ENCODE measurements at places on chromosomes 7 and 10. TPM values are rescaled to one million over a fixed set of nuclear protein-coding genes. Genes with fewer than 3 reads are reported as not detected.

GIMAP6 gene
- total RNA-seq = 262 TPM

HABP2 gene
- 0.19 TPM for total RNA-seq

FASTK gene
- 69.6 TPM for total RNA-seq

VSTM4 gene
- total RNA-seq = 1.0 TPM

FBH1 gene
- 145 TPM for total RNA-seq

DNA sequence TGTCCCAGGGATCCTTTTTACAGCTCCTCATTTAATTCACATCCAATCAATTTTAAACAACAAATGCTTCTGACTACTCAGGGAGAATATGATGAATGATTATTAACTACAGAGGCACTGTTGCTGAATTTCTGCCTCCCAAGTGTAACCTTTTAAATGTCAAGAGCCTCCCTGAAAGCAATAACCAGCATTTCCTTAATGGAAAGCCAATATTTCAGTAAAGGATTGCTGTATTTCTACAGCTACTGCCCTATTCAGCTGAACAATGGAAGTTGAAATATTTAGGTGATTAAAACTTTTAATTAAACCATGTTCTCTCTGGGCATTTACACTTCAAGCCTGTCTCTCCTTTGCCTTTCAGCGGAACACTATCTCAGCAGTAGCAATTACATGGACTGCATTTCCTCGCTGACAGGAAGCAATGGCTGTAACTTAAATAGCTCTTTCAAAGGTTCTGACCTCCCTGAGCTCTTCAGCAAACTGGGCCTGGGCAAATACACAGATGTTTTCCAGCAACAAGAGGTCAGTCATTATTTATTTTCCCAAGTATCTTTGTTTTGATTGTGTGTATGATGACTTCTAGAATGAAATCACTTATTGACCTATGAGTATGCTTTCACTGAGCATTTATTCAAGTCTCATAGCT lies 304.7 kb downstream of the BICC1 start:
- no peak for DNase-seq

DNA sequence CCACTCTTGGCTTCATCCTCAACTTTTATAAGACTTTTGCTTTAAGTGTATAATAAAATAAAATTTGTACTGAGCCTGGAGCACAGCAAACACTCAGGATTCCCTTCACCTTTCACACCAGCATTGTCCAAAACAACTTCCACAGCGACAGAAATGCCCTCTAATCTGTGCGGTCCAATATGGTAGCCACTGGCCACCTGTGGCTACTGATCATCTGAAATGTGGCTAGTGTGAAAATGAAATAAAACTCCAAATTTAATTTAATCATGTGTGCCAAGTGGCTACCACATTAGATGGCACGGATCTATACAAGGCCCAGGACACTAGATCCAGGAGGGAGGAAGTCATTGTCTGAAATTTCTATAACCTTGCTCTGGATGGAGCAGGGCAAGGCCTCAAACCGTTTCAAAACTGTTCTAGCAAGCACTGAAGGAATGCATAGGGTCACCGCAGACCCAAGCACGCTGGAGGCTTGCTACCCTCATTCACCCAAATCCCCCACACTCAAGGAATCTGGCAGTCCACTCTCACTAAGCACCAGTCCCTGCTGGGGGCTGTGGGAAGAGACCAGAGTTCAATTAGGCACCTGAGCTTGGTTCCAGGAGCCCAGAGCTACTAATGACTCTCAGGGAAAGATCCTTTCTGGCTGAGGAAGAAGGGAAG lies 6.3 kb upstream of the MYO1G start:
- DNase-seq = no peak

DNA sequence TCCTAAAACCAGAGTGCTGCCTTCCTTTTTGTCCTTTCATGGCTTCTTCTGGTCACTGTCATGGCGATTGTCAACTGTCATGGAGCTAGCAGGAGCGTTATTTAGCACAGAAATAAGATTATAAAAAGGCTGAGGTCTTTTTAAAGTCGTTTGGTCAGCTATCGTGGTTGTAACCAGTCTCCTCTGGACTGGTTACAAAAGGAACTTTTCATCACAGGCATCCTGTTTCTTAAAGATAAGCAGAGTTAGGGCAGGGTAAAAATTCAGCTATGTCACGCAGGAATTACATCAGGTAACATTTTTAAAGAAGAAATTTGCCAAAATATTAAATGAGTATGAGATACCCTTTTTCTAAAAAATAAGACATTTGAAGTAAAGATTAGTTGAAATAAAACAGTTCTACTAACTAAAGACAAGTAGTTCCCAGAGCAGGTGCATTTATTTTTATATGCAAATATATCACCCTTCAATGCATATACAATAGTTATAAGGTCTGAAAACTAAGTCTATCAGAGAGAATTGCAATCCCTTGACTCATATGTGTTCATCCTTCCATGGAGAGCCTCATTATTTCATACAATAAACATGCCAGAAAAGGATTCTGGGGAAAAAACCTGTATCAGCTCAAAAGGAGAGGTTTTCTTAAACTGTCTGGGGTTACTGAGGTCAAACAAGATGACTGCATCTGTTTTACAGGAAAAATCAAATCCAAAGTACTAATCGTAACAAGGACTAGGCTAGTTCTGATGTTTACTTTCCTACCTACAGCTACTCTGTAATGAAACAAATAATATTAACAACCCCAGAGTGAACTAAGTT lies 20.9 kb downstream of the FAM24A start:
- DNase-seq = no peak

GRCh38 chr7:903921-904755 lies 27.8 kb downstream of the GET4 start:
- no peak for DNase-seq

DNA sequence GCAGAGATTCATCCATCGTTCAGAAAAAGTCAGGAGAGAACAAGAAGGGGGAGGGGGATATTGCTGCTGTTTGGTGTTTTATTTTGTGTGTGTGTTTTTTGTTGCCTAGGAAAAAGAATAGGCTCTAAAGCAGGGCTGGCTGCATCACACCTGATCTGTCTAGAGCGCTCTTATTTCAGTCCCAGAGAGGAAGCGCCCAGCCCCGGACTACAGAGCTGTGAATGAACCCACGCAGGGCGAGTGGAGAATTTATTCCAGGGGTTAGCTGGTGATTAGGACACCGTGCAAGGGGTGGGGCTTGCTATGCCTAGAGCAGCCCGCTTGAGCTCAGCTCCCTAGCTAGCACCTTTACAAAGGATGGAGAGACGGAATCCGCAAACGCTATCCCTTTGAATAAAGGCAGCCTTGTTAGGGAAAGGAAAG lies 621 bp upstream of the FAM13C start:
- peak; percentile 25 for DNase-seq

DNA sequence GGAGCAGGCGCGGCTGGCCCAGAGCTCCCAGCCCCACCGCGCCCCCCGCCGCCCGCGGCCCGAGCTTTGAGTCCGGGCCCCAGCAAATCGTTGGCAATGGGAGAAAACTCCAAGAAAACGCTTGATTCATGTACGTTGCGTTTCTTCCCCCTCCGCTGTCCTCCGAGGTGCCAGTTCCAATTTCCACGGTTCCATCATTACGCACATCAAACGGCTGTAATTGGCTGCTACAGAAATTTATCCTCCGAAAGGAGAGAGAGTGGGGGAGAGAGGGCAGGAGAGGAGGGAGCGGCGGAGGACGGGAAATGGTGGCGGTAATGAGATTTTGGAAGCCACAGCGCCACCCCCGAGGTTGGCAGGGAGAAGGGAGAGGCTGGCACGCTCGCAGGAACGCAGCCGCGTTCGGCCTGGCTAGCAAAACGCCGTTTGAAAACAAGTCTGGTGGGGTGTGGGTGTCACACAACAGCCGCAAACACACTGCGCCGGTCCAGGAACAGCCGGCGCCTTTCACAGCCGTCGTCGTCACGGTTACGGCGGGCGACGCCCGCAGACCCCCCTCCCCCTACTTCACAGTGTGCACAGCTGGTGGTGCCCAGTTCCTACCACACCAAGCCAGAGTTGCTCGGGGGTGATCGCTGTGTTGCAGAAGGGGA lies 57.5 kb downstream of the UNCX start:
- DNase-seq = peak; percentile 14

GRCh38 chr7:2517026-2517425 lies 2.5 kb upstream of the LFNG start:
- no peak for DNase-seq

DNA sequence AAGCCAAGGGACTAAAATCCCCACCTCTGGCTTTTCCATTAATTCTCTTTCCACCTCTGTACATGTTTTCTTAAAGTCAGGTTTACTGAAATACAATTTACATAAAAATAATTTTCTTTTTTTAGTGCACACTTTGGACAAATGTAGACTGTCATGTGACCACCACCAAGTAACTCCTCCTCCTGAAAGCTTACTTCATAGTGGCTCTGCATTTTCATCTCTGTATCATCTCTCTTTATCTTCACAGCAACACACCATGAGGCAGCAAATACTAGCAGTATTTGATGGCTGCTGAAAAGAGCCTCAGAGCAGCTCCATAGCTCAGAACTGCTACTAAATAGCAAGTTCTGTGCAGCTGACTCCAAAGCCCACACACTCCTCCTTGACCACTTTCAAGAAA lies 17.3 kb downstream of the WDFY4 start:
- no peak for DNase-seq

GRCh38 chr10:15367296-15368085 lies 3.6 kb downstream of the FAM171A1 start:
- DNase-seq = no peak

- DNase-seq = no peak
Observed at GRCh38 chr10:78247266-78247665, 213.6 kb downstream of the RPS24 start.

- DNase-seq = no peak
Observed at GRCh38 chr7:45052011-45052410, 36.8 kb downstream of the NACAD start.

DNA sequence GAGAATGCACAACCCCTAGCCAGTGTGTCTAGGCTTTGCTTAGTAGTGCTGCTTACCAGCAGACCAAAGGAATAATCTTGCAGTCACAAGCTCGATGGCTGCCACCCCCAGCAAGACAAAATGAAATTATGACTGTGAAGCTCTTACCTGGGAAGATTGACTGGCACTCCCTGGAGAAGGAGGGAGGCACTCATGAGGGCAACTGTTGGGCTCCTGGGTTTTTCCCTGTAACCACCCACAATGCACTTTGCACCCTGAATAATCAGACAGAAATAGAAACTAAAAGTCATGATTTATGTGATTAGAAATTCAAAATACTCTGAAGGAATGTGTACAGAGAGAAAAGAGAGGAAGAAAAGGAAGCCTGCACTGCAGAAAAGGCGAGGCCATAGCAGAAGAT lies 144.3 kb upstream of the DGKB start:
- no peak for DNase-seq

GRCh38 chr7:90485734-90486316 lies 16.4 kb downstream of the PTTG1IP2 start:
- no peak for DNase-seq

DNA sequence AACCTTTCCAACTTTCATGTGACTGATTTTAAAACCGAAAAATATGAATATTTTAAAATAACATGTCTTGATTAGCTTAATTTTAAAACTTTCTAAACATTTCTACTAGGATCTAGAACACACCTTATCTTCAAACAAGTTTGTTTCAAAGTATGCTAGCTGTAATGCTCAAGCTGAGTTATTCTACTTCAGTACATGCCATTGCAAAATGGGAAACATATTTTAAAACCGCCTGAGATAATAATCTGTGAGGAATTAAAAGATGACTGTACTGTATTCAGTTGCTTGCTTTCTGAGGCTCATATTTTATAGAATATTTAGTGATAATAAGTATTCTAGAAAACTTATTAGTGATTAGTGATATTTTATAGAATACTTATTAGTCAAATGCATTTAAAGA lies 99.6 kb downstream of the LMBR1 start:
- DNase-seq = no peak

DNA sequence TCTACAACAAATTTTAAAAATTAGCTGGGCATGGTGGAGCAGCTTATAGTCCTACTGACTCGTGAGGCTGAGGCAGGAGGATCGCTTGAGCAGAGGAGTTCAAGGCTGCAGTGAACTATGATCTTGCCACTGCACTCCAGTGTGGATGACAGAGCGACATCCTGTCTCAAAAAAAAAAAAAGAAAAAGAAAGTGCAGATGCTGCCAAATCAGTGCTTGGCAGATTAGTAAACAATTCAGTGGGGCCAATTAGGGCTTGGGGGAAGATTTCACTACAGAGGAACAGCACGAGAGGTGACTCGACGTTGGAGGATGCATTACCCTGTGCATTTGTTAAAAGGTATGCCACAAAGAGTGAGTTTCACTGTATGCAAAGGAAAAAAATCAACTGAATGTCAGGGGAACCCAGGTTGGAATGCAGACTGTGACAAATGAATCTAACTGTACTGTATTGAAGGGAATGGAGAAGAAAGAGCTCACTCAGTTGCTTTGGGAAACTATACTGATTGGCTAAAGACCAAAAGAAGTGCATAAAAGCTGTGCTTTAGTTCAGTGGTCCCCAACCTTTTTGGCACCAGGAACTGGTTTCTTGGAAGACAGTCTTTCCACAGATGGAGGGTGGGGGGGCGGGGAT lies 31.6 kb downstream of the GARIN1A start:
- no peak for DNase-seq

GRCh38 chr7:68730194-68730593 lies 868.1 kb upstream of the AUTS2 start:
- no peak for DNase-seq

GRCh38 chr10:14838582-14839304 lies 637 bp downstream of the HSPA14 start:
- peak; percentile 41 for DNase-seq

DNA sequence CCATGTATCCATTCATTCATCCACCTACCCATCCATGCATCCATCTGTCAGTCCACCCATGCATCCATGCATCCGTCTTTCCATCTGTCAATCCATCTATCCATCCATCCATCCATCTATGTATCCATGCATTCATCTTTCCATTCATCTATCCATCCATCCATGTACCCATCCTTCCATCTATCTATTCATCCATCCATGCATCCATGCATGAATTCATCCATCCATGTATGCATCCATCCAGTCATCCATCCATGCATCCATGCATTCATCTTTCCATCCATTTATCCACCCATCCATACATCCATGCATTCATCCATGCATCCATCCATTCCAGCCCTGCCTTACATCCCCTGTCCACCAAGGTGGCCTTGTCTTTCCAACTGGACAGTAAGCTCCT lies 45.7 kb downstream of the SORCS3 start:
- DNase-seq = no peak

DNA sequence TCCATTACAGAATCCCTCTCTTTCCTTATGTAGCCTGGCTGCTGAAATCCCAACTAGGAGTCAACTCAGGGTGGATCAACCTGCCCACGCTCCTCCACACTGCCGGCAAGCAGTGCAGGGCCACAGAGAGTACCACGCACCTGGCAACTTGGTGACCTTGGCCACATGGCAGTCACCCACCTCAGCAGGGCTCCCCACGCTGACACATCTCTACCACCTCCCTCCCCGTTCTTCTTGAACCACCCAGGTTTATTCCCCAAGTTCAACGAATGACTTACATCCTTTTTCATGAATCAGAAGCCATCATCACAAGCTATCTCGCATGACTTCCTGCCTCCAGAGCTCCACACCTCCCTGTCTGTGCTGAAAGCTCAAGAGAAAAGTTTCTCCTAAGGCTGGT lies 153.4 kb downstream of the GRID1 start:
- DNase-seq = no peak

GRCh38 chr7:3725155-3726059 lies 424.4 kb downstream of the SDK1 start:
- no peak for DNase-seq

Measured in dermis blood vessel endothelial cell (primary cell).